ENCODE measurements at places on chromosomes 12 and 14.

GRCh38 chr14:105043641-105044040 lies 21.6 kb downstream of the GPR132 start:
- no peak for DNase-seq

DNA sequence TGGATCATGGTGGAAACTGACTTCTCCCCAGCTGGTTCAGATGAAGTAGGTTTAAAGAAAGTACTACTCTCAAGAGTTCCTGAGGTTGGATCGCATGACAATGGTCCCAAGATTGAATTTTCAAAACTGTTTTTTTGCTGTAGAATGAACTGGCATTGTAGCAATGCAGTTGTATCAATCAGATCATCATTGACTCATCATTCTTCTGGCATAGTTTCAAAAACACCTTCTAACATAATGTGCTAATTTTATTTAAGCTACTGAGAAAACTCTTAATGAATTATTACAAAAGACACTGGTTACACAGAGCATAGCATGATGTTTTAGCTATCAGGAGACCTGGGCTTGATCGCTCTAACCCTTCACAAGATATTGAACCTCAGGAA lies 384.5 kb upstream of the DCN start:
- DNase-seq, result no peak

- DNase-seq, result no peak
Observed at GRCh38 chr14:32491416-32492016, 162.4 kb downstream of the AKAP6 start.

GRCh38 chr12:53174881-53175491 lies 5.5 kb upstream of the ZNF740 start:
- no peak for DNase-seq

DNA sequence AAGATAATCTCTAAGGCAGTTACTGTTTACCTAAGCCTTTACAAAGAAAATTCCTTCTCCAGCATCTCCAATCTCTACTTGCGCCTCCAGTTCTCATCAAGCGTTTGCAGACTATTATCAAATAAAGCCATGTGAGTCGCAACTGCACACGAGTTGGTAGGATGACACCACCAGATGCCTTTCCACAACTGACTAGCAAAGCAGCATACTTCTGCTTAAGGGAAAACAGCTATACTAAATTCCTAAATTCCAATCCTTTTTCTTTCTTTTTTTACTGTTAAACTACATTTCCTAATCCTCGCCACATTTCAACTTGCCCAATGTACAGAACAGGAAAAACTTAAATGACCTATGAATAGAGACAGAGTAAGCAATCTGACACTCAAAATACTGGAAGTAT lies 166.7 kb downstream of the ITPR2 start:
- no peak for DNase-seq

- no peak for DNase-seq
Observed at GRCh38 chr12:87274594-87275245, 754.5 kb downstream of the C12orf50 start.

DNA sequence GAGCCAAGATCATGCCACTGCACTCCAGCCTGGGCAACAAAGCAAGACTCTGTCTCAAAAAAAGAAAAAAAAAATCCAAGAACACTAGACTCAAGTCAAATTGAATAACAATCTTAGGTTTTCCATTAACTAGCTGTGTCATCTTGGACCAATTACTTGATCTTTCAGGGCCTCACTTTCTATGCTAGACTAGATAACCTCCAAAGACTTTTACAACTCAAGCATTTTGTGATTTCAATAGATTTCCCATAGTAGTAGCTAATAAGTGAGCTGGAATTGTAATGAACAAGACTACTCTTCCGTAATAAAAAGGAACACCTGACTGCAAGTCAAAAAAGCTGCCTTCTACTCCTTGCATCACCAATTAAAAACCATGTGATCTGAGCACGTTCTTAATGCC lies 127.0 kb upstream of the SSTR1 start:
- DNase-seq, result no peak

GRCh38 chr12:41979574-41979973 lies 165.1 kb downstream of the GXYLT1 start:
- no peak for DNase-seq

GRCh38 chr12:108689314-108690190 lies 41.8 kb downstream of the CORO1C start:
- peak; percentile 41 for DNase-seq

GRCh38 chr12:13211859-13212664 lies 15.5 kb downstream of the EMP1 start:
- peak; percentile 65 for DNase-seq

DNA sequence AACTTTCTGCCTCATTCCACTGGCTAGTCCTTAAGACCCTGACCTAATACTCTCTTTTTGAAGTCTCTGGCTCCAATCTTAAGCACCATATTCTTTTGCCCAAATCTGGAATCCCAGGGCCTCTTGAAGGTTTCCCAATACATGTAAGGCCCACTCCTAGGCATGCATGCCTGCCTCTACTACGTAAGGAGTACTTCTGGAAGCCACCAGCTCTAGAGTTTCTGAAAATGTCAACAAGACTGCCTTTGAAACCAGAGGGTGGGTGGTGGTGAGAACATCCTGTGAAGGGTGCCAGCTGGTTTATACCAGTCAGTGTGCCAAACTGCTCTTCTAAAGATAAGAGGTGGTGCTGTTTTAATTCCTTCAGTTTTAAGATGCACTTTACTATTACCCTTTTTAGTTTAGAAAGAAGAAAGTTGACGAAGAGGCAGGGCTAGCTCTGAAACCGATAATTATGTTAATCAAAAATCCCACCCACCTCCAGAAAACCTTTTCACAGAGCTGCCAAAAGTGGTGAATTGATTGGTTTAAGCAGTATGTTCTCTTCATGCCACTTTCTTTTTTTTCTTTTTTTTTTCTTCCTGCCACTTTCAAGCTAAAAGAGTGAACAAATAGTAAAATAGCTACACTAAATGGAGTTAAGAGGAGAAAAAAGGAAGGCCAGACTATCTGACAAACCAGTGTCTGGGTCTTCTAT lies 8.7 kb upstream of the WDR89 start:
- peak; percentile 17 for DNase-seq

GRCh38 chr12:124695861-124696260 lies 128.4 kb upstream of the NCOR2 start:
- DNase-seq, result no peak

DNA sequence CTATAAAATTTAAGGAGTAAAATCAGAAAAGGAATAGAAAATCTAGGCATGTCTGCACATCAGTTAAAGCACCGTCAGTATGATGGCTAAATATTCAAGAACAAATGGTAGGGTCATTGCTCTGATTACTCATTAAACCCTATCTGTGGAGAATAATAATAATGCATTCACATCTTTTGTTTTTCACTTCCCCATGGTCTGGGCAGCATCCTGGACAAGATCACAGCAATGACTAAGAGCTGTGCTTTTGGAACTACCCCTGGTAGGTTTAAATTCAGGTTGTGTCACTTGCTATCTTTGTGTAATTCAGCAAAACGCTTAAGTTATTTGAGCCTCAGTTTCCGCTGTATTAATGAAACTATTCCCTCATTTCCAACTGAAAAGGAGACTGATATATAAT lies 33.1 kb downstream of the C12orf42 start:
- no peak for DNase-seq

GRCh38 chr12:49564686-49565405 lies 3.1 kb downstream of the MCRS1 start:
- no peak for DNase-seq

DNA sequence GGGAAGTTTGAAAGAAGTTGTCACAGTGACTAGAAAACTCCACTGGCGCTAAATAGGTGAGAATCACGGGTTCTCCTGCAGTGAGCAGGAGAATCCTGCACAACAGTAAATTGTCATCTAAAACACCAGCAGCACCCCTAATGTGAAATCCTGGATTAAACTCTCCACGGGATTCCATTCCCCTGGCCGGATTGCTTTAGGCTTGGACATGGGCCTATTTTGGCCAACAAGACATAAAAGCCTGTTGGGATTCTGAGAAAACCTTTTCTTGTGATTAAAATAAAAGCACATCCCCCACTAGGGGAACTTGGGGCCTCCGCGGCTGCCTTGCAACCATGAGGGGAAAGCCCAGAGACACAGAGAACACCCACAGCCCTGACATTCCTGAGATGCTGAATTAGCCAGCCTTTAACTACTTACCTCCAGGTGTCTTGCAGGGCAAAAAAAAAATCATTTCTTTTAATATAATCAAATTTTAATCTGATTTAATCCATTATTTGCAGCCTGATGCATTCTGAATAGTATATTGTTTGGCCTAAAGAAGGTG lies 21.0 kb upstream of the TSPAN11 start:
- DNase-seq, result no peak

GRCh38 chr12:109309381-109310246 lies 530 bp upstream of the FOXN4 start:
- DNase-seq, result no peak

- no peak for DNase-seq
Observed at GRCh38 chr12:113361574-113362370, 3.4 kb downstream of the PLBD2 start.

DNA sequence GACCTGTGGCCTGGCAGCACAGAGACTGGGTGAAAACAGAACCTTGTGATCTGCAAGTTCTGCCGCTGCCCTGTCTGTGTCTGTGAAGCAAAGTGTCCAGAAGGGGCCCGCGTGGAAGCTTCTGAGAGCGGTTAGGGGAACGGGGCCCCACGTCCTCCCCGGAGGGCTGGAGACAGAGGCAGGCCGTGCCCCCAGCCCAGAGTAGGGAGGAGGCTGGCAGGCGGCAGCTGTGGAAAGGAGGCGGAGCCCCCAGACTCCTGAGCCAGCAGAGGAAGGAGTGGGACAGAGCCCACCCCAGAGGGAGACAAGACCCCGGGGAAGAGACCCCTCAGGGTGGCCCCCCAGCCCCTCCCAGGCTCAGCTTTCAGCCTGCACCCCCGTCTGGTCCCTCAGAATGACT lies 49.0 kb downstream of the GALNT9 start:
- DNase-seq, result no peak

DNA sequence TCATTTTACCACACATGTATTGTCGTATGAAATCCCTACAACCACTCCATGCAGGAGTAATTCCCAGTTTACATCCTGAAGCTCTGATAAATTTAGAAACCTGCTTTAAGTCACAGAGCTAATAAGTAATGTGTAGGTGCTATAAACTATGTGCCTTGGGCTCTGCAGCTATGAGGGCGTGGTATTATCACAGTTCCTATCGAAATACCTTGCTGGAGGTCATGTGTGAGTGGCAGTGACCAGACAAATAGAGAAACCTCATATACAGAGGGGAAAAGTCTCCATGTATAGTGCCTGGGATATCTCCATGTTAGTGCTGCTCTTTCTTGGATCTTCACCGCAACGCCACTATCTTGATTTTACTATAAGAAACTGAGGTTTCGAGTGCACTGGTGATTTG lies 883 bp upstream of the TBC1D15 start:
- no peak for DNase-seq

DNA sequence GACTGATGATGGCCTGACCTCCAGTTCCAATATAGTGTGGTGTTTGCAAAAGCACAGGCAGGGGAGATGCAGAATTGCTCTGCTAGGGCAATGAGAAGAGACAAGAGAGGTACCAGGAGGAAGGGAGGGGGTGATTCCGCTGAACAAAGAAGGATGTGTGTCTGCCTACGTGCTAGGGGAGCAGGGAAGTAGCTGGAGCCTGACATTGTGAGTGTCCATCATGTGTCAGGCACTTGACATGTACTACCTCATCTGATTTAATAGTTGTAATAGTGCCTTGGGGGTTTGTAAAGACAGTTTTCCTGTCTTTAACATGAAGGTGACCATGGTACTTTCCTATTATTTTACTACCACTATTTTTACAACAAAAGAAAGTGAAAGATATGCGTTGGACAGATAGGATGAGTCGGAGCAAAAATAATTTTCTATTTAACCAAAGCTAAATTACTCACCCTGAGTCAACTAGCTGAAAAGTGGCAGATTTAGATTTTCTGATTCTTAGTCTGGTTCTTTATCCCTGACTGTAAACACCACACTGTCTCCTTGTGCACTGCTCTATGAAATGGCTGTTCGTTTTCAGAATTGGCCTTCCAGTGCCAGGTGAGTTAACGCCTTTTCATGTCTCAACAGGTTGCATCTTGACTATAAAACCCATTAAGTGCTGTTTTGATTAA lies 33.7 kb upstream of the TEAD4 start:
- DNase-seq, result no peak

DNA sequence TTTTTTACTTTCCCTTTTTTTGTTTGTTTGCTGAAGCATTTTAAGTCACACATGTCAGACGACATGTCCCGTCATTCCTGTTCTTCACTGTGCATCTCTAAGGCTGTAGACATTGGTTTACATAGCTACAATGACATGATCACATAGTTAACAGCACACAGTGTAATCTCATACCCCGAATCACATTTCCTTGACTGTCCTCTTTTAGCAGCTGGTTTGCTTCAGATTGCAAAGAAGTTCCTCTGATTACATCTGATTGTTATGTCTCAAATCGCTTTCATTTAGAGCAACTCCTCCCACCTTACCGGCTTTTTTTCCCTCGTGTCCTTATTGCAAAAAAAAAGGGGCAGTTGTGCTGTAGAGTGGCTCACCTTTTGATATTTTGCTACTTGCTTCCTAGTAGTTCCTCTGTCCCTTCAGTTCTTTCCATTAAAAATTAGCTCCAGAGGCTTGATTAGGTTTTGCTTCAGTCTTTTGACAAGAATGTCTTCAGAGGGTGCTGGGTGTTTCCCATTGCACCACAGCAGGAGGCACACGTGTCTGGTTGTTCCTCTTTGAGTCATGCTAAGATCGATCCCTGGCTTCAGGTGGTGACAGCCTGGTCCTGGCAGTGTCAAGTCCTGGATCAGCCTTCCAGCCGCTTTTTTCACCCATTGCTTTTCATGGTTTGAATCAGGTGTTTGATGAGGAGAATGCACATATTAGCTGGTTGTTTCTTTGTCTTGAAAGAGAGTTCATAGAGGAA lies 35.0 kb downstream of the ZNF664 start:
- DNase-seq, result no peak

DNA sequence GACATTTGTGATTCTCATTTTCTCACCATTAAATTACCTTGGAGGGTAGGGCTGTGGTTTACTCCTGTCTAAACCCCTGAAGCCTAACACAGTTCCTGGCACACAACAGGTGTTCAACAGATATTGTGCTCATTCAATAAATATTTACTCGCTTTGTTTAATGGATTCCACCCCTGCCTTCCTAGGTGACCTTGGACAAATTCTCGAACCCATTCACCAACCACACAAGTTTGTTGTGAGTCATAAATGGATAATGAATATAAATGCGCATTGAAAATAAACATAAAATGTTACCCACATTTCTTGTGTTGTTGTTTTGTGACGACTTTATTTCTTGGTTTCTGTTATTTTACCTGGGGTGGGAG lies 362 bp upstream of the TSFM start:
- DNase-seq, result no peak

DNA sequence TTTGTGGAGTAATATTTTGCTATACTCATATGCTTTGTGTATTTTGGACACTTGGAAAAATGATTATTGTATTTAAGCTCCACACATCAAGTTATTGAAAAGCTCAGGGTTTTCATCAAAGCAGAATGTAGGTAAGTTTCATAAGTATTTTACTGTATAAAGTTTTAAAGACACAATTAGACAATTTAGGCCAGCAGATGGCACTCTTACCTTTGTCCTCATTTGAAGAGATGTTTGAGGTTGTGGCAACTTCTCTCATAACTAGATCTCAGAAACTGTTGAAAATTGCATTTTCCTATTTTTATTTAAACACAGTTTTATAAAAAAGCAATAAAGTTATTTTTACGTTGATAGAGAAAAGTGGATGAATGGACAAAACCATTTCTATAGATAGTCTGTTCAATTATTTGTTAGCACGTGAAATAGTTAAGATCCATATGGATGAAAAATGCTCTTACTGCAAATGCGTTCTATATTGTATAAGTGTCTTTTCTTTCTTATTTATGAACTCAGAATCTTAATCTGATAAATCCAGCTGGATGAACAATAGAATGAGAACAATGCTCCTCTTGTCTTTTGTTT lies 300.0 kb downstream of the AEBP2 start:
- peak; percentile 12 for DNase-seq
